ENCODE measurements at places on chromosomes 2 and 18.
A peak's percentile ranks its signal among the peaks of the same experiment; 100 is the strongest.

DNA sequence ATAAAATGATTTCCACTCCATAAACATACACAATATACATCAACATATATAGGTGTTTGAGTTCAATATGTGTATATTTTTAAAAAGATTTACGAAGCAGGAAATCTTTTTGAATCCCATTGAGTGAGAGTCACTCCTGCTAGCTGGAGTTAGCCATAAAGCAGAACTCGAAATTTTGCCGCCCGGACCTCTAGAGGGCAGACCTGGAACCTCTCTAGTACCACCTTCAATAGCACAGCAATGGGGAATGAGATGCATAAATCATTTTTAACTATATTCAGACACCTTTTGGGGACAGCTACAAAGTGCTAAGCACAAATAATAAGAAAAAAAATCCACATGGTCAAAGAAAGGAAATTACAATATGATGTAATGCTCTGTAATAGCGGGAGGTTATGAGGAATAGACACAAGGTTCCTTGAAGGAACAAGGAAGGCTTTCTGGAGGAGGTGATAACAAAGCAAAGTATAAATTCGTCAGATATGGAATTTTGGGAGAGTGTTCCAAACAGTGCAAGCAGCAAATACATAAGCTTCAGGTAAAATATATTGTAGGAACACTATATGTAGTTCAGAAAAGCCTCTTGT is 533.4 kb downstream of the ERBB4 start:
- DNase-seq = peak; percentile 51

DNA sequence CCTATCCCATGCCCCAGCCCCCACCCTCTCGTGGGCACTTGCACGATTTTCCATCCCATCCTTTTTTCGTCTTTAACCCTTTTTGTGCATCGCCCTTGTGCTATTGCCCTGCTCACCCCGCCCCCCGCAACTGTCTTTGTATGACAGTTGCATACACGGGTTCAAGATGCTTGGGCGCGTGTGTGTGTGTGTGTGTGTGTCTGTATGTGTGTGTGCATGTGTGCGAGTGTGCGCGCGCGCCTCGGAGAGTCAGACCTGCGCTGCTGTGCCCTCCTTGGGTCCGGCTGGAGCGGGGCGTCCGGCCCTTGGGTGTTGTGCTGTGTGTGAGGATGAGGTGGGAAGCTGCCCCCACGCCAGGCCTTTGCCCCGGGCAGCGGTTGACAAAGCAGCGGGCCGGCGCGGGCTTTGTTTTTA is 230.7 kb downstream of the HAUS1 start:
- DNase-seq = no peak

DNA sequence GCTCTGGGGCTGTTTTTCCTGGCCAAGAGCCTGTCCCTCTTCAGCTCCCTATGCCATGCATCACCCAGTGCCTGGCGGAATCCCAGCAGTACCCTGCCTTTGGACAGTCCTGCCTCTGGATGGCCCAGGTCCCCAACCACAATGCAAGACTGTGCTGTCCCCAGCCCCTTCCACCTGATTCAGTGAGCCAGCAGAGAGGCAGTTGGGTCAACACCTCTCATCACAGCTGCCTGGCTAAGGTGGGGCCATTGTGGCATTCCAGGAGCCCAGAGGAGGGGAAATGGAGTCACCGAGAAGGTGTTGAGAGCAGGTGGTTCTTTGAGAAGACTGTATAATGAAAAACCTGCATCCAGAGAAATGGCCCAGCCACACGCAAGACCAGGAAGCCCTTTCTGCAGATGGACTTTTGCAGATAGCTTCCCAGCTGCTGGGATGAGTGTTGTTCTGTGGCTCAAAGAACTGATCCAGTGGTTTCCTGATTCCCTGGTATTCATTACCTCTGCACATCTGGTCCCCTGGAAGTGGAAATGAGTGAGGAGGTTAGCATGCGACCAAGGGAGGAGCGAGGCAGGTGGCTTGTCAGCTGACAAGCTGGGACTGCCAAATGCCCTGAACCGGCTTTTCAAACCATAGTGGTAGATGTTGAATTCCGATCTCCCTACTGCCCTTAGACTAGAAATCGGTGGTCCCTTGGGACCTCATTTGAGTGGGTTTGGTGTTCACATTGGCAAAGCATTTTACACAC is 1.7 kb upstream of the ASPRV1 start:
- DNase-seq = no peak

GRCh38 chr2:54483426-54483825 is 27.3 kb downstream of the SPTBN1 start:
- DNase-seq = peak; percentile 81

DNA sequence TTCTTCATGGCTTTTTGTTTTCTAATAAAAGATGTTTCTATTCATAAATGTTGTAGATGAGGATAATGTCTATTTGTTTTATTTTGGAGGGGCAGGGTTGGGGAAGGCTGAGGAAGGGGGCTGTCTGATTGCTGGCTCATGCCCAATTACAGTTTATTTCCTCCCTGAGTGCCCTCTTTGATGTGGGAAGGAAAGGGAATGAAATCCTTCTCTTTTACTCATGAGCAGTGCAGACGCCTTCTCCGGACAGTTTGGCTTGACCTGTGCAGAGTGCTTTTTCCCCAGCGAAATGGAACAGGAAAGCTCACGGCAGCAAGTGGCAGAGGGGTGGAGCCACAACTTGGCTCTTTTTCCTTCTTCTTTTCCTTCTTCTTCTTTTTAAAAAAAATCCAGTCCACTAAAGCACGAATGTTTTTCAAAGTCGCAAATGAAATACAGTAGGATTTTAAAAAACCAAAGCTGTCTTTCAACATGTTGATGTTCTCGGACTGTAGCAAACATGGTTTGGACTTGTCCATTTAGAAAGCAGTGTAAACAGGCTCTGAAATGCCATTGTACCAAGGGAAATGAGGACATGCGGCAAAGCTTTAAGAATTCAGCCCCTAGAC is 34.5 kb downstream of the RAB31 start:
- peak; percentile 42 for DNase-seq

DNA sequence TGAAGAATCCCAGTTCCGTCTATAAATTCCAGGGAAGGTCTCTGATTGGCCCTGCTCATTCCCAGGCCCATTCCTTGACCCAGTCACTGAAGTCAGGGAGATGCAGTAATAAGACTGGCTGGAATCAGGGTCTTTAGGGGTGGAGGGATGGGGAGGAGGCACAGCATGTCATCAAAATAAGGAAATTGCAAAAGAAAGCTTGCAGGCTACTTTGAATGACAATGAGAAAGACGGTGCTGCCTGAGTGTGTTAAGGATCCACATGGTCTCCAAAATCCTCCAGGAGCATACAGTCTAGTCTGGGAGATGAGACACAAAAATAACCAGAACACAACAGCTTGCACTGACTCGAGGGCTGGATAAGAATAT is 2.0 kb upstream of the DES start:
- DNase-seq = no peak

DNA sequence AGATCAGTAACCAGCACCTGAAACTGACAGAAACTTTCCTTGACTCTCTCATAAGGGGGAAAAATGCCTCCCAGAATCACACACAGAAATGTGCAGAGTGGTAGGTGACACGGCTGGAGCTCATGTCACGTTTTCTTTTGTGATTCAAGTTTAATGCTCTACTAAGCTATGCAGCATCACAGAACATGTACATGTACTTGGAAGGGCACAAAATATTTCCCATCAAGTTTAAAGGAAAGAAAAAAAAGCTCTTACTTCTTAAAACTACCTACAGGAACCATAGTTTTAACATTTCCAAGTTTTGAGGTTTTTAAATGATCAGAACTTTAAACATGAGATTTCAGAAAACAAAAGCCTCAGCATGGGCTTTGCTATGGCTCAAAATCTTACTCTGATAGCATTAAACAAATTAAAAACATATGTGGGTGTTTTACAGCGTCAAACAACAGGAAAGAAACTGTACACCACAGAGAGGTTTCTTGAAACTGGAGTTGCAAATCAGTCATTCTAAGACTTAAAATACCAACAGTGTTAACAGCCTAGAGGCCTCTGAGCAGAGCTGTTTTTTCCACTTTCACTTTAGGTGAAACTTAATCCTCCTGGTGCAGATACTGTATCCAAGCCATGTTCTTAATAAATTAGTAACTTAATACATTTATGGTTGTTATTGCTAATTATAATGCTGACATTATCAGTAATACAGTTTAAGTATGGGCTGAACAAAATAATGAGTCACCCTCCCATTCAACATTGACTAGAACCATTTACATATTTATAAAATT is 30.1 kb downstream of the MBP start:
- DNase-seq = peak; percentile 87

GRCh38 chr2:871926-872680 is 78.5 kb upstream of the SNTG2 start:
- no peak for DNase-seq

GRCh38 chr2:29918941-29919340 is 2.4 kb downstream of the ALK start:
- no peak for DNase-seq

GRCh38 chr2:94982675-94983074 is 42.8 kb upstream of the MAL start:
- DNase-seq = peak; percentile 46

DNA sequence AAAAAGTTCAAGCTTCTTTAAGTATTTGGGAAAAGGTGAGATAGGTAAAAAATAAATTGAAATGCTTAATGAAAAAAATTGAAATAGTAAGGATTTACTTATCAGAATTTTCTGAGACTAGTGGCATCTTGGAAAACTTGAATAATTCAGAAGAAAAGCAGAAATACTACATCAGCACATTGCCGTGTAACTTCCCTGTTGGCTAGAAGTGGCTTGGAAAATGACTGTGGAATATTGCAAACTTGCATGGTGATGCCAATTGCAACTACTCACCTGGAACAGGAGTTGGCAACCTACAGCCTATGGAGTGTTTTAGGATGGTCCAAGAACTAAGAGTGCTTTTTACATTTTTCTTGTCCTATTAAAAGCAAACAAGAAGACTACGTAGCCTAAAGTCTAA is 603.5 kb upstream of the VRK2 start:
- no peak for DNase-seq

DNA sequence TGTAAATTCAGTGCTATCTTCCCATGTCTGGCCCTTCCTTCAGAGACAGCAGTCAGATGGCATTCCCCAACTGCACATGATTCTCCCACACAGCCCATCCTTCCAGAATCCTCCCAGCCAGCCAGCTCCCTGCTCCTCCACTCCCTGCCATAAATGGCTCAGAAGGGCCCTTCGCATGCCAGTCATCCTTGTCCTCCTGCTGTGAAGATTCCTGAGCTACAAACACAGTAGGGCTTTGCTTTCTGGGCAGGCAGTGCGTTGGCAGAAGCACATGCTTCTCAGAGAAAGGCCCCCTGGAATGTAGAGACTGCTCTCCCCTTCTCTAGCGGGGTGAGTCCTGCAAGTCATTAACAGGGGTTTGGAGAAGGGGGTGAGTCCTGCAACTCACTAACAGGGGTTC is 71.9 kb downstream of the TEX51 start:
- peak; percentile 4 for DNase-seq
